ENCODE measurements at places on chromosomes 5 and 9.

- DNase-seq: no peak
Measured at GRCh38 chr5:60404171-60404570, 295.8 kb downstream of the DEPDC1B start.

DNA sequence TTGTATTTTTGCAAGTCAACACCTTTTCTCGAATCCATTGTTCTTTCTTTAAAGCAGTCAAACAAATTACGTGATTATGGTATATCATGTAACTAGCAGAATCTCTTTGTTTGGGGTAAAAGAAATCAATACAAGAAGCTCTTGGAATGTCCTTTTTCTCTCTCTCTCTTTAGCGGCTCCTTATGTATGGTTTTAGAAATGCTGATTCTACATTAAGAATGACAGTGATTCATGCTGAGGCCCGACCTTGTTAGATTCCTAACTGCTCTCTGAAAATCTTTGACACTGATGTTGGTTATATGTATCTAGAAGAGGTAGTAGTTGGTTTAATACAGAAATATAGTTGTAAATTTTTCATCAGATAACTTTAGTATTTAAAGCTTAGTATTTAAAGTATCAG lies 76.4 kb downstream of the SNX24 start:
- DNase-seq: peak; percentile 31

GRCh38 chr5:170628691-170629565 lies 125.1 kb downstream of the KCNIP1 start:
- no peak for DNase-seq

DNA sequence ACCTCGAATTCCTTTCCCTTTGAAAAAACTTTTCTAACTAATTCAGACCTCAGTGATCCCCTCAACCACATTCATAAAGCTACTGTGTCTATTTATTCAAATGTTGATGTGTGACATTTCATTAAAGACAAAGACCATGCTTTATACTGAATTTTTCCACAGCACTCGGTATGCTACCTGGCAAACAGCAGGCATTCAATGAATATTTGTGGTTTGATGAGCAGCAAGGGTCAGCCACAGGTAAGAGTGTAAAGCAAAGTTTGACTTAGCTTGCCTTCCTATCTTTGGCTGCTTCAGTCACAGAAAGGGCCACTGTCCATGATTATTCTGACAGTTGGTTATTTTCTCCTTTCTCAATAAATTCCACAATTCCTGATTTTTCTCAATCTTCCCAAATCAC lies 5.1 kb upstream of the CDC42SE2 start:
- no peak for DNase-seq

- peak; percentile 79 for DNase-seq
Measured at GRCh38 chr9:35910613-35911359, 1.5 kb downstream of the SPAAR start.

DNA sequence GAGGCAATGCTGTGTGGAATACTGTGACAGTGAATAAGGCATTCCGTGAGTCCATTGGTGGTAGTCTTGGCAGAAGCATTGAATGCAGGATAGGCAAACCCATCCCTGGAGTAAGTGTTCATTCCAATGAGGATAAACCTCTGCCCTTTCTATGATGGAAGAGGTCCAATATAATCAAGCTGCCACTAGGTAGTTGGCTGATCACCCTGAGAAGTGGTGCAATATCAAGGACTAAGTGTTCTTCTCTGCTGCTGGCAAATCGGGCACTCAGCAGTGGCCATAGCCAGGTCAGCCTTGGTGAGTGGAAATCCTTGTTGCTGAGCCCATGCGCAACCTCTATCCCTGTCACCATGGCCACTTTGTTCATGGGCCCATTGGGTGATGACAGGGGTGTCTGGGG lies 70.1 kb downstream of the FBXO4 start:
- no peak for DNase-seq

DNA sequence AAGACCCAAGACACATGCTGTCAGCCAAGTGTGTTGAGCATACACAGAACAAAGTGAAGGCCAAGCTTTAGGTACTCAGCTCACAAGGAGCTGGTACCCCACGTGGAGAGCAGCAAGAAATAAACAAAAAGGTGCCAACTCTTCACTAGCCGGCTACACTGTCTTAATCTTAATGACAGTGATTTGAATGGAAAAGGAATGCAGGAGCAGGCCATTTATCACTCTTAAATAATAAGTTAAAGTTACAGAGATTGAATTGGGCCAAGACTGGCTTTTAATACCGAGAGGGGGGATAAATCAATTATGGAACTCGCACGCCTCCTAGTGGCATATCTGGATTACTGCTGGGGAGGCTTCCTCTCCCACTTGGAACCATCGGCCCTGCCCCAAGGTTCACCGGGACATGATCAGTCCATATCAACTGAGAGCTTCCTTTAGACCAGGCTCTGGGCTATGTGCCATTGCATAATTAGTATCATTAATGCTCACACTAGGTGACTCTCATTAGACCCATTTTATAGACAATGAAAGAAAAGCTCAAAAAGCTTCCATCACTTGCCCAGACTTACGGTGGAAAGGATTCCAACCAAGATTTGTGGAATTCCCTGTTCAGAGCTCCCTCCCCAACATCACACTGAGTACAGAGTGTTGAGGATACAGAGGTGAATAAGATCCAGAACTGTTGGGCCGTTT lies 94.0 kb downstream of the ACTL7B start:
- peak; percentile 68 for DNase-seq

- DNase-seq: peak; percentile 26
Measured at GRCh38 chr5:35213608-35214007, 16.7 kb downstream of the PRLR start.

DNA sequence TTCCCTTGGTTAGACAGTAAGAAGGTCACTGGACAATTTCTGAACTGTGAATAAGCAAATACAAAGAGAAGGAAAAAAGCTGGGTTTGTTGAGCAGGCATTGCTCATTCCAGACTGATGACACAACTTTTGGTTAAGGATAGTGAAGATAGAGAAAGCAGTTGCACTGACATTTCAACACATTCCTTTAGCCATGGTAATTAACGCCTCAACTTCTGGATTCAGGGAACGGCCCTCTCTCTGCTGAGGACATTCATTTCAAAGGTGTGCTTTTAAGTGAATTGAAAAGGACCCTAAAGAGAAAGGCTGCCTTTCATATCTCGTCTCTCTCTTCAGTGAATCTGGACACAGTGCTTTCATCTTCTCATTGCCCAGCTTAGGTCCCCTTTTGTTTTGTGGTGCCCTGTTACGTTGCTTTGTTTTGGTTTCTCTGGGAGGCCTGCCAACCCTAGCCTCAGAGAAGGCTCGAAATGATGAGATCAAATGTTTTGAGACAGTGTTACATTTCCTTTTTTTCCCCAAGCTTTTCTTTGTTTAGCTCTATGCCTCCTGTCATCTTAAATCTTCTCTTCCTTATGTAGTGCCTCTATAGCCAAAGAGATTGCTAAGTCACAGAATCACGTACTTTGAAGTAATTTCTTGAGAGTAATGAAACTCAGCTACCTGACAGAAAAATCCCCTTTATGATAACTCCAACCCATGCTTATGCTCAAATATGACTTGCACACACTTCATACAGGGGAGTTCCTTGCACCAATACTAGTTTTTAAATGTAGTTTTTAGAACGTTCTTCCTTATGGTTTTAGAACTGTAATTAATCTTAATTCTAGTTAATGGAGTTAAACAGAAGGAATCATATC lies 94.4 kb upstream of the IFNE start:
- peak; percentile 93 for DNase-seq

DNA sequence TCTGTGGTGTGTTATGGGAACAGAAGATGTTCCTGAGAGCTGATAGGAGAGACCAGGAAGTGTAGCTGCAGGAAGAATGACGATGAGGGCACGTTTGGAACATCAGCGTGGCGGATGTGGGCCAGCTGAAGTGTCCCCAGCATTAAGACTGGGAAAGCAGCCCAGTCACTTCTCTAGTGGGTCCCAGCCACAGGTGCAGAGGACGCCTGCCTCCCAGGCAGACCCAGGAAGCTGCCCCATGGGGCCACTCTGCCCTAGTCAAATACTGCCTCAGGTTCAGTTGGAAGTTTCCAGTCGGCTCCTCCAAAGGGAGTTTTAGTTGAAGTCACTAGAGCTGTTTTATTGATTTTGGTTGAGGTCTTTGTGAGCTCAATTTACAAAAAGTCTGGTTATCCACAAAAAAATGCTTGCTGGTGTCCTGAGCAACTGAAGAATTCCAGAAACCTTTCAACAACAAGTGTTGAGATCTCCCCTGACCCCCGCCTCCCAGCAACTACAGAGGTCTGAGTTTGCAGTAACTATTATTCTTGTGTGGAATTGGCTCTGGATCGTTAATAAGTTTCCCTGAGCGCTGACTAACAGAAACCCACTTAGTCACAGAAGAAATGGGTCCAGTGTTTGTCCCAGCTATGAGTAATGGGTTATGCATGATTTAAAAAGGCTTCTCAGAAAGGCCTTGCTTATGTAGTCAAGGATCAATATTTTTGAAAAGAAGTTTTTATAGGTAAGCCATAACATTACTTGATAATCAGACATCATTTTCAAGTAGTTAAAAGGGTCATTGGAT lies 294.1 kb downstream of the FANCC start:
- DNase-seq: peak; percentile 77

DNA sequence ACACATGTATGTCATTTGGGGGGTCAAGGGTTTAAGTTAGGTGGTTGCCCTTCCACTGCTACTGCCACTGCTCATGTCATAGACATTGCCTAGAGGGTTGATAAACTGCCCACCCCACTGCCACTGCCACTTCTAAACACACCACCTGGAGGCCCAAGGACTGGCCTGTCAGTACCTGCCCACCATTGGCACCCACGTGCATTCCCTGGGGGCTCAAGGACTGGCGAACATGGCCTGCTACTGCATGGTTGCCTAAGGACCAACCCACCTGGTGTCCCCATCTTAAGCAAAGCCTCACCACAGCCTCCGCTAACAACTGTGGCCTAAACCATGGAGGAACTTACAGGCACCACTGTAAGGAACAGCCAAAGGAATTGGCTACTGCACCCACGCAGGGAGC lies 185.6 kb upstream of the TLX3 start:
- no peak for DNase-seq

DNA sequence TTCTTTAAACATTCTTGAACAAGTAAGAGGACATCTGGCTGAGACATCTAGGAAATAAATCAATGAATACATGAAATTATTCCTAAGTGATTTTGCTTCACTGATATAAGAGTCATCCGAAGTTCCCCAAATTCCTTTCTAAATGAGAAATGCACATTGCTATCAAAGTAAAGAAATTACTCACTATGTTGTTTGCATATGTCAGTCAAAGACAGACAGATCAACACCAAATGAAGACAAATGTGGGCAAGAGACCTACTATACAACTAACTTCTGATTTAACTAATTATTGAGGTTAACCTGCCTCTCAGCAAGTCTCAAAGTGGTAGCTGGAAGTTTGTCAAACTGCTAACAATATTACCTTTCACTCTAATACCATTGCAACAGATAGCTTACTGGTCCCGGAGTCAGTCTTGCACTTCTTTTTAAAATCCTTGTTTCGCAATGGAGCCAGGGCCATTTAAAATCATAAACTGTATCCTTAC lies 13.2 kb downstream of the TUT7 start:
- peak; percentile 32 for DNase-seq

DNA sequence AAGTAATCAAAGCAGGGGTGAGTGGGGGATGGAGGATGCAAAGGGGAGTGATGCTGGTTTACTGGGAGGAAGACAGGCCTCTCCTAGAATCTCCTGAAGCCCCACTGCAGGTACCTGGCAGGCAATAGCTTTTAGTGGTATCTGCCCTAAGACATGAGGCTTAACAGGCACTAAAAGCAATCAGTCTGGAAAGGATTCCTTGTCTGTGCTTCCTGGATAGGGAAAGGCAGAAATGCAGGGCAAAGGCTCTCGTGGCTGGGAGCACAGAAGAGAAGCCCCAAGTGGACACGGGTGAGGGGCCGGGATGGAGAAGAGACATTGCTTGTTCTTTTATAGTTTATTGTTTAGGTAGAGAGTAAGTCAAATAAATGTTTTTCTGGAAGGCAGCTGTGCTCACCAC lies 40.1 kb downstream of the CCNJL start:
- DNase-seq: no peak

DNA sequence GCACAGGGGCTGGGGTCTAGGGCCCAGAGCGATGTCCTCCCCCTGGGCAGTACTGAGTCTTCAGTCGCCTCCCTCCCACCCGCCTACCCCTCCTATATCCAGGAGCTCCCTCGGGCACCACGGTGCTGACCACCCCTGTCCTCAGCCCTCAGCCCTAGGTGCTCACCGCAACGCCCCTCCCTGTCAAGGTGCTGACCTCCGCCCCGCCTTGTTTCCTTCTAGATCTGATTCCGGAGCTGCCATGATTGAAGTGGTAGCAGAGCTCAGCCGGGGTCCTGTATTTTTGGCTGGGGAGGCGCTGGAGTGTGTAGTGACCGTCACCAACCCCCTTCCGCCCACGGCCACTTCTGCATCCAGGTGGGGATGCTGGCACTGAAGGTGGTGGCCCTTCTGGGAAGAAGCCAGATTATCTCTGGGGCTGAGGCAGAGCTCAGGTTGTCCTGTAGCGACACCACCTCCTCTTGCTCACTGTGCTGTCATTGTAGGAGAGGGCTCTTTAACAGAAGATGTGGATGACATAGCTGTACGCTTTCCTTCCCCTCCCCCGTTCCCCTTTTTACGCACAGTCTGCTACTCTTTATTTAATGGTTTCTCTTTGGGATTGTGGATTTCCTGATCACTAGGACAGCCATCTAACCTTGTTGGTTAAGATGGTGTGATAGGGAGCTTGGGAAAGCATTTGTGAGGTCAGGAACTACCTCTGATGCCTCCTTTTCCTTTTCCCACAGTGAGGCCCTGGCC lies 598 bp downstream of the RGP1 start:
- no peak for DNase-seq

GRCh38 chr5:145960848-145961600 lies 24.6 kb downstream of the SH3RF2 start:
- DNase-seq: no peak

DNA sequence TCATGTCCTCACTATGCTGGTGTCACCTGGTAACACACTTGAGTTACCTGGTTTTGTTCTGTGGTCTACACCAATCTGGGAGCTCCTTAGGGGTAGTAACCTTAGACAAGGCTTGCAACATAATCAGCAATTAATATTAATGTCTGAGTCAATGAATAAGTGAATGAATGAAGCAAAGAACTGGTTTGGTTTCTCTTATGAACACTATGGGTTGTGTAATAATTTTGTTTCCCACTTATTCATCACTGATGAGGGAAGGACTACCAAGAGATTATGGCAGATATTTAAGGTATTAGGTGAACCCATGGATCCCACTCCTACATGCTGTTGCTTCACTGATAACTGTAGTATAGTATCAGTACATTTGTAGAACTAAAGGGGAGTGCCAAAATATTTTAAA lies 116.0 kb downstream of the SLC12A2 start:
- DNase-seq: peak; percentile 35

All from cardiac fibroblast (primary cell).